Fibroblast of skin of scalp (primary cell): ENCODE measurements at places on chromosomes 6 and 20.
A peak's percentile ranks its signal among the peaks of the same experiment; 100 is the strongest.

DNA sequence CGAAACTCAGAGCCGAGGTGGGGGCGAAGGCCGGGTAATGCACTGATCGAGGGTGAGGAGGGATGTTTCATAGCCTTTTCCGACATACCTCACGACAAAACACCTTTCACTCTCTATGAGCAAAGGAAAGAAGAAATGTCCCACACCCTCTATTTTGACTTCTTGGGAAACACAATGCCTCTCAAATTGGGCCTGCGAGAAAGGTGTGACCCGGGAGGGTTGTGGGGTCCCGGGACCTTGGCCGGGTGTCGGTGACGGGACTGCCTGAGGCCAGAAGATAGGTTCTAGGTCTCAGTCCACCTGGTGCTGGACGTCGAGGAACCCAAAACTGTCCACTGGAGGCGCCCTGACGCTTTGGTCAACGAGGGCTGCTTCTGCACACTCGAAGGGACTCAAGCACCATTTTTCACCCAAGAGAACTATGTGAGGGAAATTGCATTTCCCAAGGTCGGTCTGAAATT is 41.1 kb upstream of the OSTM1 start:
- DNase-seq: peak; percentile 29

- DNase-seq: peak; percentile 39
These were observed 61.9 kb upstream of the ELOVL5 start for GRCh38 chr6:53410508-53411258.

DNA sequence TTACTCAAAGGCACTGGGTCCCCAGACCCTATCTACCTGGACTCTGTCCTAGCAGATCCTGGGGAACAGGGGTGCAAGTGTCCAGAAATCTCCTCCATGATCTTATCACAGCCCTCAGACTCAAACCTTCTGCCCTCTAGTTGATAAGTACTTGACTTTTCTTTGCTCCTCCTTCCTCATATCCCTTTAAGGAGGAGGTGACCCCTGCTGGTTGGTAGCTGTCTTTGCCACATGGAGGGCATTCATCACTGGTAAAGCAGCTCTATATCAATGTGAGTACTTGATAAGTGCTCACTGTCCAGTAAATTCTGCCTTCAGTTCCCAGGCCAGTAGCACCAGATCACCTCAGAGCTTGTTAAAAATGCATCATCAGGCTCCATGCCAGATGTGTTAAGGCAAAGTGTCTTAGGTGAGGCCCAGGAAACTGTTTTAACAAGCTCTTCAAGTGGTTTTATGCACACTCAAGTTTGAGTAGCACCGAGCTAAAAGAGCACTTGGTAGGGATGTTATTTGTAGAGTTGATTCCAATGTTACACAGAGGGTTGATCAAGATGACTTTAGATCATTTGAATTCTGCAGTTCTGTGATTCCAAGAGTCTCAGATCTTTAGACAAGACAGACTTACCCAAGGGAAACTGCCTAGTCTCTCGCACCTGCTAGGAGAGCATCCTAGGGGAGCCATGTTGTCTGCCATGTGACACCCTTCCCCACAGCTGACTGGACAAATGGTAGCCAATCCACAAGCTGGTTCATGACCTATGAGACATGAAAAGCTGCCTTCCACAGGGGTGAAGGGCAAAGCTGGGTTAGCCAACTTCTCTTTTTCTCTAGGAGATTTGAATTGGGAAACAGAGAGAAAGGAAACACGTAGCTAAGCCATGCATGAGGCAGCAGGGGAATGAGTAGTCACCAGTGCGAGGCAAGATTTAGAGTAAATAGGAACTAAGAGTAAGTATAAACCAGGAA is 18.6 kb downstream of the TREML2 start:
- DNase-seq: peak; percentile 55

- DNase-seq: peak; percentile 81
These were observed 16.5 kb downstream of the GTF2H5 start for GRCh38 chr6:158184608-158185007.

- DNase-seq: peak; percentile 57
These were observed 695.2 kb downstream of the PHF3 start for GRCh38 chr6:64330694-64331307.

DNA sequence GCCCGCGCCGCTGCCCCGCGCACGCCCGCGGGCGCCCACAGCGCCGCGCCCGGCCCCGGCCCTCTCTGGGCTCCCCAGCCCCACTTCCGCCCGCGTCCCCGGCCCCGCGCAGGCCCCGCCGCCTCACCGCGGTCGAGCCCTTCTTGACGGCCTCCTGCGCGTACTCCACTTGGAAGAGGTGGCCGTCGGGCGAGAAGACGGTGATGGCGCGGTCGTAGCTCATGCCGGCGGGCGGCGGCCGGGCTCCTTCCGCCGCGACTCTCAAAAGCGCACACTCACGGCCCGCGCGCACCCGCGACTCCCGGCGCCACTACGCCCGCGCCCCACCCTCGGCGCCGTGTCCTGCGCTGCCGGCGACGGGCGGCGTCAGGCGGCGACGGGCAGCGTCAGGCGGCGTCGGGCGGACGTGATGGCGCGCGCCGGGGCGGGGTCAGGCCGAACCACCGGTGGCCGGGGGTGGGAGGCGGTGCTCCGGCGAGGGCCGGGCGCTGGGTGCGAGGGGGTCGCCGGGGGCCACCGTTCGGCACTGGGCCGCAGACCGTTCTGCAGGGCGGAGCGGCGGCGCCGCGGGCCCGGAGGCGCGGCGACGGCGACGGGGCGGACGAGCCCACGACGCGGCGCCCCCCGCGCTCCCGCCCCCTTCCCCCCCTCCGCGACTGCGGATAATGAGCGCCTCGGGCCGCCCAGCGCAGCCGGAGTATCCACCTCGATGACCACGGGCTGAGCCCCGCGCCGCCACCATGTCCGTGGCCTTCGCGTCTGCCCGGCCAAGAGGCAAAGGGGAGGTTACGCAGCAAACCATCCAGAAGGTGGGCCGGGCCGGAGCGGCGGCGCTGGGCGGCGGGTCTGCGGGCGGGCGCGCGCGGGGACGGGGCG is at the start of the genes PSMA7 and SS18L1:
Gene PSMA7 (minus strand): TSS at position 314 of the 876 bp plus-strand sequence. CDS start 91 bp downstream, at position 223.
Gene SS18L1 (plus strand): TSS at position 689 of the 876 bp plus-strand sequence. CDS start 52 bp downstream, at position 741.
- DNase-seq: peak; percentile 92

GRCh38 chr20:62621251-62622110 is 20.8 kb upstream of the SLCO4A1 start:
- DNase-seq: no peak

DNA sequence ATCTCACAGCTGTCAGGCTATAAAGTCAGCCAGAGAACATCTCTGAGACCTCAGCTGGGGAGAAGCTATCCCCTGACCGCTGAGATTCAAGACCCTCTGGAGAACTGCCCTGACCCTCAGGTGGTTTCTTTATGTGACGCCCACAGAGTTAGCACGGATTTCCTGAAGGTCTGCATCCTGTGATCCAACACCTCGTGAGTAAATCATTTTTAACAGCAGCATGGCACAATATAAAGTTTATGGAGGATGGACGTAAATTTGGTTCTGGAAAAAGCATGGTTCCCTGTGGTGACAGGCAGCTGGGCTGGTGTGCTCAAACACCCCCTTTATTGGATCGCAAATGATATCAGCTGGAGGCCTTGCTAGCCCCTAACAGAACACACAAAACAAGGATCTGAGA is 25.3 kb upstream of the TRAF3IP2 start:
- no peak for DNase-seq

- no peak for DNase-seq
These were observed 4.2 kb downstream of the DUSP22 start for GRCh38 chr6:296151-297122.

- DNase-seq: peak; percentile 70
These were observed 299.9 kb upstream of the SUPT3H start for GRCh38 chr6:45677381-45678284.

DNA sequence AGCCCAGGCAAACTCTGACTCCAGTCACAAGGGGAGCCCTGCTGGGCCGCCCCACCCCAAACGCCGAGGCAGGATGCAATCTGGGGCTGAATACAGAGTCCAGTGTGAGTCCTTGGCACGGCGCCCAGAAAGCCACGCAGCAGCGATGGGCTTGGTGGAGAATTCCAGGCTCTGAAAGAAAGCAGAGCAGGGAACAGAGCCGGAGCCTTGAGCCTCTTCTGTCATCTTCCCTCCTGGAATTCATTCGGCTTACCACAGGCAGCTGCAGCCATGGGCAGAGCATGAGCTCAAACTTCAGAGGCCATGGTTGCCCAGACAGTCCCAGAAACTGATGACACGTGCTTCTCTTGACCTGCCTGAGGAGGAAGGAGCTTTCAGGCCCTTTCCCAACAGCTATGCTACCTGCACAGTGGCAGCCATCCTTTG is 441.1 kb upstream of the JARID2 start:
- peak; percentile 97 for DNase-seq

- peak; percentile 48 for DNase-seq
These were observed 42.6 kb upstream of the NFATC2 start for GRCh38 chr20:51585148-51585547.

DNA sequence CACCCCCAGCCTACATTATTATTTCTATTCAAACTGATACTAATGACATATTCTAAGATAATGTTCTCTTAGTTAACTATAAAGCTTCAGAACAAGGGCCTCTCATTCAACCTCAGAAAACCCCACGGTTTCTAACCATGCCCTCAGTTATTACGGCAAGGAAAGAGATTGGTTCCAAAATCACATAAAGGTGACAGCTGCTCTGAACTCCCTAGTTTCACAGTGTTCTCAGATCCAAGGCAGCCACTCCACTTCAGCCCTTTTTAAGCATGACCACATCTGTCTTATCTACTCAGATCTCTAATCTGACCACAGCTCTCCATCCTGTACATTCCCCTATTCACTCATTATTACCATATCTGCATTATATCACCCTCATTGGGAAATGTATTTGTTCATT is 98.8 kb upstream of the CEP85L start:
- DNase-seq: no peak

DNA sequence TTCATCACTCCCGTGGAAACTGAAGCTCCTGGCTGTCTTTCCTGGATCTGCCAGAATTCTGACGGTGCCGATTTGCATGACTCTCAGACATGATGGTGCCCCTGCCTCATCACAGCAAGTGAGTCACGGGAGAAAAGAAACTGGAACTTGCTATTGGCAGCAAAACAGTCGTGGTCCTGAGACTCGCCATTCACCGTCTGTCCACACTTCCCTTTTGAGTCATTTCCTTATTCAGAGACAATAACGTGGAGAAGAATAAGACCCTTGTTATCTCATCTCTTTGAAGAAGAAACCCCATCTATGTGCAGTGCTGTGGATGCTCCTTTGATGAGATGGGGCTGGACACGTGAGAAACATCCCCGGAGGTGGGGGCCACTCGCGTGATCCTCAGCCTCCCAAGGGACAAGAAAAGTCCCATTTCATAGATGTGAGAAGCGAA is 4.2 kb downstream of the GPR31 start:
- no peak for DNase-seq

GRCh38 chr6:26123675-26123946 is 36.4 kb downstream of the HFE start:
- DNase-seq: no peak

GRCh38 chr6:20180935-20181334 is 31.3 kb downstream of the MBOAT1 start:
- DNase-seq: peak; percentile 4

GRCh38 chr6:111238464-111239119 is 151.3 kb downstream of the SLC16A10 start:
- DNase-seq: no peak

GRCh38 chr6:137303441-137303840 is 84.3 kb upstream of the IFNGR1 start:
- no peak for DNase-seq

DNA sequence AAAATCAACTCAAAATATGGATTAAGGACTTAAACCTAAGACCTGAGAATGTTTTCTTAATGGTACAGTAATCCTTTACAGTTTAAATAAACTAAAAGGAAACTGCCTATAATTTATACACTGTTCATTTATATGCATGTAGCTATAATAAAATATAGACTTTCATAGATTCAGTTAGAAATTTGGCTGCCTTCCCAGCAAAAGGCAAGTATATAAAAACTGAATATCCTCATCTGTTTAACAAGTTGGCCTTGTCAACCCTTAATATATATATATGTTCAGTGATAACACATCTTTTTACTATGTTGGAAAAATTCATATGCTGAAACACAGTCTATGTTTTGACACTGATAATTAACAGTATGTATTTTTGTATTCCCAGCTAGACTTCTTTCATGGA is 123.1 kb downstream of the GRIK2 start:
- no peak for DNase-seq

DNA sequence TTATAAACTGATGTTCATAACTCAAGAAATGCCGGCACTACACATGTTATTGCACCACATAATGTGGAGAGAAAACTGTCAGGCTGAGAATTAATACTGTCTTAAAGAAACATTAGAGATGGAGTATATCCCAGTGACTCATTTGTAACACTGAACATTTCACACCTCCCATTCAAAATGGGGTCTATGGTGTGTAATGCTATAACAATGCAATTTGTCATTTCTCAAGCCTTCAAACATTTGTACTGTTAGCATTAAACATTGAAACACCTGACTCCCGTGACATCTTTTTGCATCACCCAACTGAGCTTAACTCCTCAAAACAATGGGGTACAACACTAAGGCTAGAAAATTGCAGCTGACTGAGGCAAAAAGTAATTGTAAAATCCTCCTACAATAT is 151.7 kb downstream of the DST start:
- DNase-seq: peak; percentile 64
